ENCODE measurements at places on chromosomes 2 and 18.

- H3K4me3 ChIP-seq = no peak overlapping the region
- H3K27ac ChIP-seq = no peak overlapping the region
- H3K27me3 ChIP-seq = no peaks in the 10 kb centered on the region
- no peaks in the 10 kb centered on the region for H3K4me1 ChIP-seq
- H3K36me3 ChIP-seq = no peaks in the 10 kb centered on the region
These were observed 88.2 kb downstream of the ZNF532 start for GRCh38 chr18:58952858-58953257.

- no peaks in the 10 kb centered on the region for H3K36me3 ChIP-seq
- DNase-seq = no peak
These were observed 29.8 kb downstream of the PIEZO2 start for GRCh38 chr18:11119550-11119949.

- H3K27ac ChIP-seq = no peak overlapping the region
- H3K4me3 ChIP-seq = no peak overlapping the region
- no peaks in the 10 kb centered on the region for H3K4me1 ChIP-seq
These were observed 36.9 kb upstream of the MEX3C start for GRCh38 chr18:51234117-51235008.

GRCh38 chr2:39593439-39594393, 72.0 kb upstream of the TMEM178A start:
- no peaks in the 10 kb centered on the region for H3K4me1 ChIP-seq
- no peaks in the 10 kb centered on the region for H3K36me3 ChIP-seq
- no peak overlapping the region for H3K4me3 ChIP-seq
- H3K27me3 ChIP-seq = no peaks in the 10 kb centered on the region

- no peaks in the 10 kb centered on the region for H3K36me3 ChIP-seq
- peak overlapping the region; percentile 47 for H3K4me3 ChIP-seq
- peak; percentile 67 for DNase-seq
- peaks cover 12% of the 10 kb centered on the region for H3K27me3 ChIP-seq
These were observed 61.2 kb downstream of the SEMA4F start for GRCh38 chr2:74715081-74715791.

GRCh38 chr2:238562446-238562845, 135.7 kb downstream of the ASB1 start:
- no peak for DNase-seq
- no peaks in the 10 kb centered on the region for H3K36me3 ChIP-seq
- no peak overlapping the region for H3K4me3 ChIP-seq

GRCh38 chr2:205022841-205023240, 477.6 kb downstream of the PARD3B start:
- no peaks in the 10 kb centered on the region for H3K36me3 ChIP-seq
- no peaks in the 10 kb centered on the region for H3K4me1 ChIP-seq
- no peaks in the 10 kb centered on the region for H3K27me3 ChIP-seq
- DNase-seq = no peak
- H3K27ac ChIP-seq = no peak overlapping the region
- H3K4me3 ChIP-seq = no peak overlapping the region

GRCh38 chr2:56522605-56523089, 338.9 kb downstream of the CCDC85A start:
- no peak overlapping the region for H3K4me3 ChIP-seq

- H3K36me3 ChIP-seq = peaks cover 71% of the 10 kb centered on the region
- DNase-seq = no peak
- no peak overlapping the region for H3K4me3 ChIP-seq
These were observed 9.8 kb downstream of the HS6ST1 start for GRCh38 chr2:128308889-128309279.

- no peak overlapping the region for H3K4me3 ChIP-seq
- no peaks in the 10 kb centered on the region for H3K36me3 ChIP-seq
These were observed 65.1 kb downstream of the CERS6 start for GRCh38 chr2:168521053-168521741.

DNA sequence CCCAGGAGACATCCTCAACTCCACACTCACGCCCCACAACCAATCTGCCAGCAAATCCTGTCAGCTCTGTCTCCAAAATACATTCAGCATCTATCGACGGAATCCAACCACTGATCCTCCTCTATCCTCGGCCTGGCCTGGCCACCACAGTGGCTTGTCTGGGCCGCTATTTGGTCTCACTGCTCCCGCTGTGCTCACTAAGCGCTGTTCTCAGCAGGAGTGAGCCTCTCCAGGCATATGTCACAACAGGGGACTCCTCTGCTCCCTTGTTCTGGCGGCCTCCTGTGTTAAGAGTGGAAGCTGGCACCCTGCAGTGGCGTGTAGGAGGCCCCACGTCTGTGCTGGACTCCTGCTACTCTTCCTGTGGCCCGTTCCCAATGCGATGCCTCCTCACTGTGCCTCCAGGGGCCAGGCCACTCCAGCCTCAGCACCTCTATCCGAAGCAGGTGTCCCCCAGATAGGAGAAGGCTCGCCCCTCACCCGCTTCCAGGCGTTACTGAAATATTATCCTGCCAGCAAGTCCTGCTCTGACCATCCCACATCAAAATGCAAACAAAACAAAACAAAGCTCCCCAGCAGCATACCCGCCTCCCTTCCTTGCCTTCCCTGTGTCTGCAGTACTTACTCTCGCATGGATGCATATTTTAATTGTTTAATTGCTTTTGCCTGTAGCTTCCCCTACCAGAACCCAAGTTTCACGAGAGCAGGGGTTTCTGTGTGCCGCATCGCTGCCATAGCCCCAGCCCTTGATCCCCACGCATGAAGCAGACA, 39.9 kb downstream of the CENPO start:
- H3K36me3 ChIP-seq = peaks cover 14% of the 10 kb centered on the region
- peaks cover 4% of the 10 kb centered on the region for H3K4me1 ChIP-seq
- no peaks in the 10 kb centered on the region for H3K27me3 ChIP-seq
- no peak for DNase-seq

- H3K4me3 ChIP-seq = peak overlapping the region; percentile 49
- H3K27ac ChIP-seq = no peak overlapping the region
- H3K4me1 ChIP-seq = peaks cover 17% of the 10 kb centered on the region
- H3K27me3 ChIP-seq = peaks cover 19% of the 10 kb centered on the region
These were observed 886 bp upstream of the STK25 start for GRCh38 chr2:241509155-241509784.

GRCh38 chr2:85886590-85886989, 2.2 kb downstream of the ST3GAL5 start:
- H3K4me1 ChIP-seq = peaks cover 20% of the 10 kb centered on the region
- peak overlapping the region; percentile 94 for H3K4me3 ChIP-seq
- peaks cover 14% of the 10 kb centered on the region for H3K36me3 ChIP-seq
- H3K27me3 ChIP-seq = no peaks in the 10 kb centered on the region
- peak overlapping the region; percentile 8 for H3K27ac ChIP-seq
- no peak for DNase-seq

- no peak overlapping the region for H3K27ac ChIP-seq
- no peak for DNase-seq
- H3K4me3 ChIP-seq = no peak overlapping the region
- no peaks in the 10 kb centered on the region for H3K4me1 ChIP-seq
These were observed 586.5 kb downstream of the EPHA4 start for GRCh38 chr2:220985561-220985960.

GRCh38 chr2:72581560-72582181, 244.2 kb downstream of the EXOC6B start:
- H3K27me3 ChIP-seq = no peaks in the 10 kb centered on the region
- no peak overlapping the region for H3K27ac ChIP-seq
- H3K4me3 ChIP-seq = no peak overlapping the region
- no peaks in the 10 kb centered on the region for H3K4me1 ChIP-seq
- H3K36me3 ChIP-seq = no peaks in the 10 kb centered on the region

DNA sequence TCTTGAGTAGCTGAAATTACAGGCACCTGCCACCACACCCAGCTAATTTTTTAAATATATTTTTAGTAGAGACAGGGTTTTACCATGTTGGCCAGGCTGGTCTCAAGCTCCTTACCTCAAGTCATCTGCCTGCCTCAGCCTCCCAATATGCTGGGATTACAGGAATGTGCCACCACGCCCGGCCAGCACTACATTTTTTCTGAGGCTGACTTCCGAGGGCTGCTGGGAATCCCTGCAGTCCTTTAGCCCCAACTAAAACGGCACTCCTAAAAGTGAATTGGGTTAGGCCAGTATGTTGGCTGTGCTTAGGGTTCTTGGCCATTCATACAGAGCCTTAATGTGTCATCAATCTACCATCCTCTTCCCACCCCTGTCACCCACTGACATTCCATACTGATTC, 375.4 kb downstream of the DCC start:
- H3K36me3 ChIP-seq = no peaks in the 10 kb centered on the region
- DNase-seq = no peak
- H3K27ac ChIP-seq = no peak overlapping the region
- no peak overlapping the region for H3K4me3 ChIP-seq

DNA sequence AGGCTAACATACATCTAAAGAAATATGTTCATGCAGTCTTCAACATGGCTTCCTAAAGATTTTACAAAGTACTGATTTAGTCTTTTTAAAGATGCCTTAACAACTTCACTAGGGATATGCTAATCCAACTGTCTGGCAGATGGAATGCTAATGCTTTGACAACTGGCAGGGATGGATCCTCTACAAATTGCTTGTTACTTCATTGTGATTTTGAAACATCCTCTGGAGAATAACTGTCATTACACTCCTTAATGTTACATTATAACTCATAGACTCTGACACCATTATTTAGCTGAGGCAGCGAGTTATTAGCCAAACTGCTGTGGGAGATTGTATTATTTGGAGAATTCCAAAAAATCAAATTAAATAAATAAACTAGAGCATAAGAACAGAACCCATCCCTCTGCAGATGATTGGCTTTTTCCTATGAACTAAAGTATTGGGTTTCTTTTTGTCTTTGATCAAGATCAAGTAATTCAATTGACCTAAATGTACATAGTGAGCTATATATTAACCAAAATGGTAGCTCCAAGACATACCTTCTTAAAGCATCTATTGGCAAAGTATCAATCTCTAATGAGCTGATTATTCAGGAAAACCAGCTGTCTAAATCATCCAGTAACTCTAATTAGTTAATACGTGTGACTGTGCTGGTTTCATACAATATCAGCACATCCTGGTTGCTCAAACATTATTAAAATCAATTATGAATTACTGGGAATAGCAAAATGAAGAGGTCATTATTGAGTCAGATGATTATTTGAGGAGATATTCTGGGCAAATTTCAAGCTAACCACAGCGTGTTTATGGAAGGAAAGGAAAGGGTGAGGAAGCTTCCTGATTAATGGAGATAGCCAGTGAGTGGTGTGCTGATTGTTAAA, 321.3 kb upstream of the TFPI start:
- no peaks in the 10 kb centered on the region for H3K27me3 ChIP-seq
- DNase-seq = no peak
- H3K4me3 ChIP-seq = no peak overlapping the region
- no peaks in the 10 kb centered on the region for H3K4me1 ChIP-seq

- H3K4me1 ChIP-seq = no peaks in the 10 kb centered on the region
- H3K27ac ChIP-seq = no peak overlapping the region
- no peak for DNase-seq
- no peak overlapping the region for H3K4me3 ChIP-seq
These were observed 756.0 kb upstream of the LRATD1 start for GRCh38 chr2:13876491-13877037.

DNA sequence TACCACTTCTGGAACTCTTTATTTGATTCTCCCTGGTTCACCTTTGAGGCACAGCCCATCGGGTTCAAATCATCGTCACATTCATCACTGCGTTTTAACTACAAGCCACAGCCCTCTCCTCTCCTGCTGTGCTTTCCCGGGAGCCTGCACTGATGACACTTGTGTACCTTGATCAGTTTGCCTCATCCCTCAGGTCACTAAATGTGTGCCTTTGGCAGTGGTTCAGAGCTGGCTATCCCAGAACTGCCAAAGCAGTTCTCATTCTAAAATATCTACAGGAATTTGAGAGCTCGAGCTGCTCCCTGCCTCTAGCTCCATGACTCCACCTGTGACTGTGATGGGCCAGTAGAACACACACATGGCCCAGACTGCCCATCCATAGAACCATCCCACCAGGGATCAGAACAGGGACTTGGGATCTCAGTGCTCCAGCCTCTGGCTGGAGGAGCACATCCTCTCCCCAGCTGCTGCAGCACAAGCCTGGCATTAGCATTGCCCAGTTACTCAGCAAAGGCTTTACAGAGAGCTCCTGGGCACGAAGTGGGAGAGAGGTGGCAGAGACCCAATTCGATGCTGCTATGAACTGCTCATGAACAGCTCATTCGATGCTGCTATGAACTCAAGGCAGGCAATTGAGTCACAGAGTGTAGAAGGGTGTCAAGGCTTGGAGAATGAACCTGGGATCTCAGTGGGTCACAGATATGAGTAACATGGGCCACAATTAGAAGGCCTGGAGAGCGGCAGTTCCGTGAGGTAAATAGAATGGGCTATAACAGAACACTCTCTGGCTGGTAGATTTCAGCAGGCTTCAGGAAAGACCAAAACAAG, 41.9 kb downstream of the EVA1A start:
- H3K4me1 ChIP-seq = peaks cover 6% of the 10 kb centered on the region
- H3K36me3 ChIP-seq = no peaks in the 10 kb centered on the region
- no peak overlapping the region for H3K27ac ChIP-seq

- H3K4me3 ChIP-seq = no peak overlapping the region
- H3K4me1 ChIP-seq = peaks cover 9% of the 10 kb centered on the region
- peak overlapping the region; percentile 64 for H3K27ac ChIP-seq
- DNase-seq = peak; percentile 36
- no peaks in the 10 kb centered on the region for H3K27me3 ChIP-seq
These were observed 97.2 kb upstream of the ZCCHC2 start for GRCh38 chr18:62425465-62426190.

GRCh38 chr18:60092073-60092472, 192.3 kb downstream of the PMAIP1 start:
- H3K27me3 ChIP-seq = no peaks in the 10 kb centered on the region
- H3K4me1 ChIP-seq = peaks cover 7% of the 10 kb centered on the region
- no peaks in the 10 kb centered on the region for H3K36me3 ChIP-seq
- no peak for DNase-seq

GRCh38 chr18:37294951-37295350, 270.6 kb downstream of the CELF4 start:
- DNase-seq = no peak
- H3K27ac ChIP-seq = no peak overlapping the region
- H3K4me3 ChIP-seq = no peak overlapping the region
- H3K36me3 ChIP-seq = no peaks in the 10 kb centered on the region
- no peaks in the 10 kb centered on the region for H3K4me1 ChIP-seq

- no peaks in the 10 kb centered on the region for H3K36me3 ChIP-seq
- peaks cover 28% of the 10 kb centered on the region for H3K27me3 ChIP-seq
- DNase-seq = no peak
- no peaks in the 10 kb centered on the region for H3K4me1 ChIP-seq
These were observed 27.0 kb downstream of the GREB1 start for GRCh38 chr2:11560806-11561205.

- H3K4me3 ChIP-seq = peak overlapping the region; percentile 77
- peak overlapping the region; percentile 88 for H3K27ac ChIP-seq
- peaks cover 23% of the 10 kb centered on the region for H3K4me1 ChIP-seq
- DNase-seq = peak; percentile 88
- peaks cover 32% of the 10 kb centered on the region for H3K36me3 ChIP-seq
These were observed 1.3 kb downstream of the BCL2L11 start for GRCh38 chr2:111121828-111122630.

GRCh38 chr18:8124232-8125146, 484.7 kb upstream of the RAB12 start:
- H3K27ac ChIP-seq = no peak overlapping the region
- no peak for DNase-seq
- no peaks in the 10 kb centered on the region for H3K27me3 ChIP-seq
- no peaks in the 10 kb centered on the region for H3K36me3 ChIP-seq
- H3K4me1 ChIP-seq = no peaks in the 10 kb centered on the region
- no peak overlapping the region for H3K4me3 ChIP-seq

Data from thymus (tissue), 14 donors.